Glomerular endothelial cell (primary cell): ENCODE measurements at places on chromosomes 6 and 20.
A peak's percentile ranks its signal among the peaks of the same experiment; 100 is the strongest.

DNA sequence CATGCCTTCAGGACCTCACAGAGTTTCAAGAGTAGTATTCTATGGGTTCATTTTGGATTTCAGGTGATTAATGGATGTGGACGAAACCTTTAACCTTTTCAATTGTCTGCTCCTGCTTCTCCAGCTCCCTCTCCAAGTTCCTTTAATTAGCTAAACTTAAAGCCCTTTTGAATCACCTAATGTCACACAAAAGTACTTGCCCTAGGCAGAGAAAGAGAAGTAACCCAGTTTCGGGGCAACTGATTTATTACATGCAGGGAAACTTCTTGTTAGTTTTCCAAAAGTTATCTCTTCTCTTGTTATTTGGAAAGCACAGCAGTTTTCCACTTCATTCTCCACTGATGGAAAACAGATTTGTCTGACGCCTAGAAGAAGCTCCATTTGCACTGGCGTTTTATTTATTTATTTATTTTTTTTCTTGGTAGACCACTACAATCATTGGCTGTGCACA, 407.7 kb upstream of the JARID2 start:
- no peak for DNase-seq

DNA sequence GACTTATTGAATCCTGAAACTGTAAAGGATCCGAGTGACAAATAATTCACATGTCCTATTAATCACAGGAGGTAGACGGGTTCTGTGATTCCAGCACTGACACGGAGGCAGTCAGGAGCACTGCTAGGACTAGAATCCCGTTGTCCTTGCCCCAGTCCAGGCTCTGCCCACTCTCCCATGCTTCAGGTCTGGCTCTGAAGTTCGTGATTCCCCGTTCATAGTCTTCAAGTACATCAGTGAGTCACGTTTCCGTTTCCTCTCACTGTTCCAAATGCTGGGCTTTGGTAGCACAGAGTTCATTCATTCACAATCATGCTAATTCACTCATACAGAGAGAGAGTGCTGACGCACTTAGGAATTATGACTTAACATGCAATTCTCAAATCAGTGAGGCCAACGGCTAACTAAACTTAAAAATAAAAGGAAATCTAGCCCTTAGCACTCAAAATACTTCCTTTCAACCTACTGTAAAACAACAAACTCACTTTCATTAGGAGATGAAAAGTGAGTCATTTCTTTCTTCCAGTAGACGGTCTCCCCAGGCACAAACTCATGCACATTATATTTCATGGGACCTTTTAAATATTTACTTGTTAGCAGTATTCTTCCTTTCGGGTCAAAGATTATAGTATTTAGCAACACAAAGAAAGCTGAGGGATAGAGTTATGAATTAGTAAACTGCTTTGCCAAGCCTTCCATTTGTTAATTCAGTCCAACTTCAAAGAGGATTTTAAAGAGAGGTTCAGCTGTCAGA, 94.0 kb upstream of the NHSL1 start:
- DNase-seq: peak; percentile 100

GRCh38 chr6:136566007-136566487, 15.8 kb upstream of the MAP7 start:
- no peak for DNase-seq

- DNase-seq: no peak
Measured at GRCh38 chr6:63448229-63448628, 124.1 kb upstream of the LOC128125822 start.

- DNase-seq: no peak
Measured at GRCh38 chr20:10793766-10794165, 120.0 kb upstream of the JAG1 start.

GRCh38 chr6:74785236-74785635, 420.6 kb downstream of the COL12A1 start:
- DNase-seq: no peak

GRCh38 chr6:35703554-35703953, 14.8 kb upstream of the FKBP5 start:
- no peak for DNase-seq

GRCh38 chr20:62323980-62324906, 21.4 kb downstream of the ADRM1 start:
- DNase-seq: no peak

DNA sequence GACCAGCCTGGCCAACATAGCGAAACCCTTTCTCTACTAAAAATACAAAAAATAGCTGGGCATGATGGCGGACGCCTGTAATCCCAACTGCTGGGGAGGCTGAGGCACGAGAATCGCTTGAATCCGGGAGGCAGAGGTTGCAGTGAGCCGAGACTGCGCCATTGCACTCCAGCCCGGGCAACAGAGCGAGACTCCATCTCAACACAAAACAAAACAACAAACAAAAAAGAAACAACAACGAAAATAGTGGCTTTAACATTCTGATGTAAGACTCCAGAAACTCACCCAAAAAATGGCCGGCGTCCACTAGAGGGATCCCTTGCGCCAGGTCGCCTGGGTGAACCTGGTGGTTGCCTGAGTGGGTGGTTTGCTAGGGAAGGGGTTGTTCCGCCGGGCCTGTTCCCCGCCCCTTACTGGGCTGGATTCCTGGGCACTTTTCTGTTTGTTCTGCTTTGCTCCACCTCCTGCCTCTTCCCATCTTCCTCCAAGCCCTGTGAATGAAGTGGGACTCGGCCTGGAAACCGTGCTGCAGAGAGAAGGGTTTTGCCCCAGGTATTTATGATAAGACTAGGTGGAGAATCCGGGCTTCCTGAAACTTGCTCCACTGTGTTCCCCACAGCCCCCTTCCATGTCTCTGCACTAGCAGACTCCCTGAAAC, 1.5 kb downstream of the PABPC1L start:
- DNase-seq: no peak

- no peak for DNase-seq
Measured at GRCh38 chr6:104527761-104528415, 331.8 kb downstream of the HACE1 start.

GRCh38 chr20:34525342-34525708, 9.1 kb downstream of the DYNLRB1 start:
- no peak for DNase-seq

DNA sequence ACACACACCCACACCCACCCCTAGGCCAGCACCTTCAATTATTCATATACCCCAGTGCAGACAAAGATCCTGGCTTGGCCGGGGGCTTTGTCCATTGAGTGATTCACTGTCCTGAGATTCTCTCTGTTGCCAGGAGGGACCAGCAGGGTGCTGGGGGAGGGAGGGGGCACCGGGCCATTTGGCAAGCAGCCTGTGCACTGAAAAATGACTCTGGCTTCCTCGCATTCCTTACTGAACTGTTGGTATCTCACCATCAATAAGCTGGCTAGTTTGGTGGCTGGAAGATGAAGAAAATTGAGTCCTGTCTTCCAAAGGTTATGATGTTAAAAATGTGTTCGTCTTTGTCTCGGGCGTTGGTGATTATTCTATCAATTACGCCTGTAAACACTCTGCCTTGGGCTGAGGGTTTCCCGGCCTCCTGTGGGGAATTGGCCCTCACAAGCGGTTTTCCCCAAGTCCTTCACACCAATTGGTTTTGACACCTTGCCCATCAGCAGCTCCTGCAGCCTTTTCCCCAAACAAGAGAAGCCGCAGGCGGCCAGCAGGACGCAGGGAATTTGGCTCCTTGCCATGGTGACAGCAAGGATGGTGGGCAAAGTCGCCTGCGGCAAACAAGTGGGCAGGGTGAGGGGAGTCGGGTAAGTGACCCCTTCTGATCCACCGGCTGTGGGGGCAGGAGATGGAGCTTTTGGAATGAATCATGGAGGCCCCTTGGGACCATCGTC, 4.9 kb downstream of the VSTM2L start:
- DNase-seq: no peak

DNA sequence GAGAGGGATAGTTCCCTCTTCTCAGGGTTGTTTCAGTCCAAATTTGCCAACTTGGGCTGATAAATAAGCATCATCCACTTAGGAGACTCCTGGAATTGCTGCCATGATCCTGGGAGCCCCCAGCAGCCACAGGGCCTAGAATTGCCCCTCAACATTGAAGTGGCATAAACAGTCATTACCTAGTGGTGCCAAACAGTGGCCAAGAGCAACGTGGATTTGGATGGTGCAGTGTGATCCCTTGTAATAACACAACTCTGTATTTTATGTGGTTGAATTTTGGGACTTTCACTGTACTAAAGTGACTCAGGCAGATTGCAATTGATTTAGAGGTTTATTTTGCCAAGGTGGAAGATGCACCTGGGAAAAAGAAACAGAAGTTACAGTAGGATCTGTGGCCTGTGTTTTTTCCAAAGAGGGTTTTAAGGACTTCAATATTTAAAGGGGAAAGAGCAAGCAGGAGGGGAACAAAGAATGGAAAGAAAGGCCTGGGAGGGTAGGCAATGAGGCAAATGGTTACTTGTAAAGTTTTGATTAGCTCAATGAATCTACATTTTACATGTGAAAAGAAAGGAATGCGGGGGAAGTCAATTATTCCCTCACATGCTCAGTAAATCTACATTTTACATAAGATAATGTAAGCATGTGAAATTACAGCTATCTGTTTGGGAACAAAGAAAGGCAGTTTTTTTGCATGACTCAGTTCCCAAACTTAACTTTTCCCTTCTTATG, 168.0 kb upstream of the NOX3 start:
- no peak for DNase-seq

DNA sequence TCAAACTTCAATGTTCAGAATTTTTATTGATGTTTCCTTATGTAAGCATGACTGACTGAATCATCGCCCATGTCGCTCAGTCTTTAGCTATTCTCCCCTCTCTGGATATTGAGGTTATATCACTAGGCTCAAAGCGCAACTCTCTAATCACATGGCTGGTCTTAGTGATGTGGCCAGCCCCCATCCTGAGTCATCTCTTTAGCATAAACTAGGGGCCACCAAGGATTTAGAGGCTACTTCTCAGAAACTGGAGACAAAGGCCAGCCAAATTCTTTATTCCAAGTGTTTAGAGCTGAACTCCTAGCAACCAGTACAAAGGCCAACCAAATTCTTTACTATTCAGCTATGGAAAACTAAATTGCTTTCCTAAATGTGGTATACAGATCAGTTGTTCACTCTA, 61.4 kb downstream of the FAM135A start:
- DNase-seq: no peak

- no peak for DNase-seq
Measured at GRCh38 chr6:163226181-163226835, 188.2 kb upstream of the QKI start.

DNA sequence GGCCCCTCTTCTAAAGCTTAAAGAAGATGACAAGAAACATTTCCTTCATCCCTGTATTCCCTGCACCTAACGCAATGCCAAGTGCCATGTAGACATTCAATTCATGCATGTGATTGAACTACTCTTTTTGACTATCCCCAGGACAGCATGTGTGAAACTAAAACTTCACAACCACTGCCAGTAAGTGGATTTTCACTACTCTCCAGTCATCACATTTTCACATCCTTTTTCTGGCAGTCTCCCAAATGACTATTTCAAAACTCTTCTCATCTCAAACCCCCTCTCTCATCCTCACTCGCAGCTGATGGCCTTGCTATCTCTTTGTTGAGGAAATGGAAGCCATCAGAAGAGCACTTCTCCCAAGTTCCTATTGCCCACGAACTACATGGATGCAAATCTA, 122.6 kb downstream of the OPRM1 start:
- no peak for DNase-seq

GRCh38 chr6:55836945-55837344, 38.4 kb downstream of the BMP5 start:
- DNase-seq: no peak

- no peak for DNase-seq
Measured at GRCh38 chr6:38714239-38715015, 684 bp upstream of the DNAH8 start.

- no peak for DNase-seq
Measured at GRCh38 chr6:139468178-139468819, 93.9 kb upstream of the CITED2 start.

GRCh38 chr6:3805448-3806123, 43.6 kb upstream of the FAM50B start:
- peak; percentile 75 for DNase-seq

DNA sequence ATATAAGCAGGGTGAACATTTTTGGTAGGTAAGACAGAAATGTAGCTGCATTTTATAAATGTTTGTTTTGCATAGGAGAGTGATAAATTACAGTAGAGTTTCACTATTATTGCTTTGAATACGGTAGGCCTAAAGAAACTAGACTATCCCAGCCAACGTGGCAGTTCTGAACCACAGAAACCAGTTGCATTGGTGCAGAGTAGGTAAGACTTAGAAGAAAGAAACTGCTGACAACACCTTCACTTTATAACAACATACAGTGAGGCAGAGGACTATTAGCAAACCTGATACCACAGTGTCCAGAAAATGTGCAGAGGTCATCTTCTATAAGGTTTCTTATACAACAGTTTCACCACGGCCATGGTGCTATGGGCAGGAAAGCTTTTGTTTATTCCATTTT, 566.1 kb downstream of the KIF16B start:
- no peak for DNase-seq

DNA sequence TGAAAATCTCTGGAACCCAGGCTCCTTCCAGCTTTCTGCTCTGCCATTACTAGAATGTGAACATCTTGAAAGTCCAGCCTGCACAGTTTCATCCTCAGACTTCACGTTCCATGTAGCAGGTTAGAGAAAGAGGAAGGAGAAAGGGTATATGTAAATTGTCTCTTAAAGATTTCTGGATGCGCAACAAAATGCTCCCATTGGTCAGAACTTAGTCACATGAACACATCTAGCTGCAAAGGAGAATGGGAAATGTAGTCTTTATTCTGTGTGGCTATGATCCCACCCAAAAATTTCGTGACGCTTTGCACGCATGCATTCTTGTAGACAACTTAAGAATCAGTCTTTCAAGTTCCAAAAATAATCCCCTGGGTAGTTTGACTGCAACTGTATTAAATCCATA, 46.4 kb upstream of the CHD6 start:
- DNase-seq: no peak

DNA sequence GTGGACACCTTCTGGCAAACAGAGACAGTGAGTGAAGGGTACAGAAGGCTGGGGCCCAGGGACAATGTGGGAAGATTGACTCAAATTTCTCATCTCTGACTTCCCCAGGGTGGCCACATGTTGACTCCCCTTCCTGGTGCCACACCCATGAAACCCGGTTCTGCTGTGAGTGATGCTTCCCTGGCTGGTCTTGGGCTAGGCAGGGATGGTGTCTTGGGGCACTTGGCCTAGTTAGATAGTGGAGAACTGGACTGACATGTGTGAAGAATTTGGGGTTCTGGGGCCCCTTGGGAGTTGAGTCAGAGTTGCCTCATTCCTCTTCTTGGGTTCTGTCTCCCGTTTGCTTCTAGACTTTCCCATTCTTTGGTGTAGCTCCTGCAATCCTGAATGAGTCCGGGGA, 34.2 kb downstream of the GSS start:
- DNase-seq: no peak

GRCh38 chr6:81485395-81485794, 267.1 kb downstream of the TENT5A start:
- no peak for DNase-seq

GRCh38 chr6:139839506-139840156, 465.2 kb upstream of the CITED2 start:
- DNase-seq: no peak
